Osteoblast (primary cell): ENCODE measurements at places on chromosomes 1 and 21. TPM values are rescaled to one million over a fixed set of nuclear protein-coding genes. Genes with fewer than 3 reads are reported as not detected.
A peak's percentile ranks its signal among the peaks of the same experiment; 100 is the strongest.

Gene ZP4
- not detected in 2 replicates for total RNA-seq

Gene NUDT4B
- 51.6 and 75.6 TPM in 2 replicates for total RNA-seq

DNA sequence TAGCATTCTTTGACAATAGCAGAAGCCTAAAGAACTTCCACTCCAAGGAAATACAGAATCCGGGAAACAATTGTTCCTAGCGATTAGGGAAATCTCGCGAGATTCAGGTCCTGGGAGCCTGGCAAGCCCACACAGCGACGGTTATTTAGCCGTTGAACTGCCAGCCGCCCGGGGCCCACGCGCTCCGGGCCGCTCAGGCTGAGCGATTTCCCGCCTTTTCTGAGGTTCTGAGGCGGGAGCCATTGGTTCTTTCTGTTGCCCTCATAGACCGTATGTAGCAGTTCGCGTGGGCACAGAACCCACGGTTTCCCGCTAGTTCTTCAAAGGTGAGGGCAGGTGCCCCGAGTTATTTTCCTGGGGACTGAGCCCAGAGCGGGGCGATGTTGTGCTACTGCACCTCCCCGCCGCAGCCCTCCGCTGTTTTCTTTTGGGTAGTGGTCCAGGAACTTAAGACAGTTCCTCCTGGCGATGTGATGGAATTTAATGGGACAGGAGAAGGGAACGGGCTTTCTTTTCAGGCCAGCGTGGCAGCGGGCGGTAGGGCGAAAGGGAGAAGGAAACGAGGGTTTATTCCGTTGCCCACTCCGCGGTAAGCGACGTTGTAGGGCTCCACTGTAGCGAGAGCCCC lies at the start of gene SYCP1:
TSS of gene SYCP1 (plus strand) at position 171 of the 628 bp plus-strand sequence. CDS start 602 bp downstream, outside the sequence.
- peaks cover 25% of the 10 kb centered on the region for H3K27me3 ChIP-seq
- H3K36me3 ChIP-seq, result no peaks in the 10 kb centered on the region
- DNase-seq, result no peak
- H3K4me3 ChIP-seq, result peak within 1 kb of the TSS; percentile 15
- no peaks in the 10 kb centered on the region for H3K4me1 ChIP-seq

GRCh38 chr21:45295576-45296365 lies 8.1 kb upstream of the POFUT2 start:
- H3K27ac ChIP-seq, result peak overlapping the region; percentile 100
- DNase-seq, result peak; percentile 96
- H3K4me3 ChIP-seq, result peak overlapping the region; percentile 25
- H3K36me3 ChIP-seq, result no peaks in the 10 kb centered on the region
- H3K4me1 ChIP-seq, result peaks cover 39% of the 10 kb centered on the region

DNA sequence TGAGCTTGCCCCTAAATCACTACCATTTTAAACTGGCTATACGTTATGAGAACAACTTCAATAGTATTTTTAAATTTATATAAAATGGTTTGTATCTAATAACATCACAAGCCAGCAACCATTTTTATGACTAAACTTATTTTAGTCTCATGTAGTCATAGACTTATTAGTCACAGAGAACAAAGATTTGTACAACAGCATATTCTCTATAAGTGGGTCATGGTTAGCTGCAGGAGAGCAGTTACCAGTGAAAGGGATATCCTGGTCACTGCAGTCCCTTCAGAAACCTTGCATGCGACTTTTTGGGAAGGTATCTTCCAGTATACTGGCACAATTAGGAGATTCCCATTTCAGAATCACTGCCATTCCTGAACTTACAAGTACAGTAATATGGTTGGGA lies 90.0 kb downstream of the HFM1 start:
- peak; percentile 9 for DNase-seq
- no peak overlapping the region for H3K27ac ChIP-seq
- no peaks in the 10 kb centered on the region for H3K4me1 ChIP-seq
- H3K27me3 ChIP-seq, result no peaks in the 10 kb centered on the region
- no peaks in the 10 kb centered on the region for H3K36me3 ChIP-seq
- no peak overlapping the region for H3K4me3 ChIP-seq
